ENCODE measurements at places on chromosomes 12 and 14. TPM values are rescaled to one million over a fixed set of nuclear protein-coding genes. Genes with fewer than 3 reads are reported as not detected.

DNA sequence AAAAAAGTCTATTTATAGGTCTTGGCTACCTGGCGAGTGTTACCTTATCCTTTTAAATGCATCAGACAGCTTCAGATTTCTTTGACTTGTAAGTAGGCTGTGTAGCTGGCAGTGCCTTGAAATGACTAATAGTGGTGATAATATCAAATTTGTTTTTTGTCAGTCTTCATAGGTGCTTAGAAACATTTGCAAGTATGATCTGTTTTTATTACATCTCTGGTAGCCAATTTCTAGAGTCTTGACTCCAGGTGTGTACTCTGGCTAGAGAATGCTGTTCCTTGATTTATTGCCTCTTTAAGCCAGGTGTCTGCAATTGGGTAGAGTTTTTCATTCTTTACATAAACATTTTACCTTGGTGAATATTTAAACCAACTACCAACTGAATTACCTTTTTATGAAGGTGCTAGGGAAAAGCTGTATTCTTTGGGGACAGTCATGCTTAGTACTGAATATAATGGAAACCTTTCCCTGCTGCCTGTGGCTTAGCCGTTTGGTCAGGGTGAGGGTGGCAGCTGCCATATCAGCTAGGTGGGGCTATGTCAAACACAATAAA, 32.6 kb downstream of the MLXIP start:
- DNase-seq = no peak

The ERH gene
- total RNA-seq = 372 TPM

DNA sequence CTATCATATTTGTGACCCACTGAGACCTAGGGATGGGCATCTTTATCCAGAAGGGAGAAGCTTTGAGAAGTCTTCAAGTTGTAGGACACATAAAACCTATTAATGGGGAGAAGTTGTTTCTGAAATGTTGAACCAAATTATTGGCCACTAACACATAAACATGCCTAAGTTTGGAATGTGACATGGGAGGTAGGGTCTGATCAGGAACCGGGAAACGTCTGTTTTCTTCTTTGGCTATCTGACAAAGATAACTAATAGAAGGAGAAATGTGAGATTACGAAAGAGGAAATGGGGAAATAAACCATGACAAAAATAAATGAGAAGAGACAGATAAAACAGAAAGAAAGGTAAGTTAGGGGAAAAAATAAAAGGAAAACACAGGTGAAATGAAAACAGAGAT, 425.2 kb downstream of the EGLN3 start:
- no peak for DNase-seq

DNA sequence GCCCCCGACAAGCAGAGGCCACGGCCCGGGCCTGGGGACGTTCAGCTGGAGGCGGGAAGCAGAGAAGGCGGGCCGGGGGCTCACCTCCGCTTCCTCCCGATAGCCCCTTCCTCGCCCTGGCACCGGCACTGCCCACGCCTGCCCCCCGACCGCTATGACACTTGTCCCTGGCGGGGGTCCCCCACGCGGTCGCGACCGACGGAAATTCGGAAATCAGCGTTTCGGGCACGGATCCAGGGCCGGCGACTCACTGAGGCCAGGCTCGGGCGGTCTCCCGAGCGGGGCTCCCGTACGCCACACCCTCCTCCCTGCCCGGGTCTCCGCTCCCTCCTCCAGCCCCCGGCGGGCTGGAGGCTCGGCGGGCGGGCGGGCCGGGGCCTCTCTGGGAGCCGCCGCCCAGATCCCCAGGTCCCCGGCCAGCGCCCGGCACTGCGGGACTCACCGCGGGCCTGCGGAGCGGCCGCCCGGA, 581 bp downstream of the PITPNM2 start:
- DNase-seq = peak; percentile 18

The CCDC184 gene
- 0.22 TPM for total RNA-seq

DNA sequence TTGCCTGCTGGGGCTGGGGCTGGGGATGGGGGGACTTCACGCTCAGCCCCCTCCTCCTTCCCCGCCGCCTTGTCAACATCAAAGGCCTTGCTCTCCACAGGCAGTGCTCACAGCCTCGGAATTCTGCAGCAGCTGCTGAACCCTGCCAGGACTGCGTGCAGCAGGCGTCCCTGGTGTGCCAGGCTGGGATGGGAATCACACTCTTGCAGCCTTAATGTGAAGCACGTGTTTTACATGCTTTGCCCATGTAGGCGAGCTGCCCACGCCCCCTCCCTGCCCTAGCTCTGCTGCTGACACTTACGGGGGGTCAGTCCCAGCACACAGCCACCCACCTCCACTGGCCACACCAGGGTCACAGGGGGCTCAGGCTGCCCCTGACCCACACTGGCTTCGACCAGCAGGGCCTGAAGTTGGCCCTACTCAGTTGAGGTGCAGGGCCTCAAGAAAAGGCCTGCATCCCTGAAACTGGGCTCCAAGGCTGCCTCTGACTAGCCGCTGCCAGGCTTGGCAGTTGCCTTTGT, 276.2 kb upstream of the RTL1 start:
- no peak for DNase-seq

DNA sequence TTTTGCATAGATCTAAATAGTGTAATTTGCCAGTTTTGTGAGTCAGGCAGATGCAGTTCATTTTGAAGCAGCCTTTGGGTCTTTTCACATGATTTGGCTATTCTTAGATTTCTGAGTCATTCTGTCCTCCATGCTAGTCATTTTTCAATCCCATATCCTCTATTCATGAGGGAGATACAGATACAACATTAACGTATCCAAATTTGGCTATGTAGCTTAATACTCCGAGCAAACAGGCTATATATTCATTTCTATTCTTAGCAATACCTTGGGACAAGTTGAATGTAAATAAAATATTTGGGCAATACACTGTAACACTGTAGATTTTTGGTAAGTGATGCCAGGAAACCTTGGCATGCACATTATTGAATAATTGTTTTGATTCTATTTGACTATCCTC, 270.7 kb upstream of the PDE3A start:
- no peak for DNase-seq

DNA sequence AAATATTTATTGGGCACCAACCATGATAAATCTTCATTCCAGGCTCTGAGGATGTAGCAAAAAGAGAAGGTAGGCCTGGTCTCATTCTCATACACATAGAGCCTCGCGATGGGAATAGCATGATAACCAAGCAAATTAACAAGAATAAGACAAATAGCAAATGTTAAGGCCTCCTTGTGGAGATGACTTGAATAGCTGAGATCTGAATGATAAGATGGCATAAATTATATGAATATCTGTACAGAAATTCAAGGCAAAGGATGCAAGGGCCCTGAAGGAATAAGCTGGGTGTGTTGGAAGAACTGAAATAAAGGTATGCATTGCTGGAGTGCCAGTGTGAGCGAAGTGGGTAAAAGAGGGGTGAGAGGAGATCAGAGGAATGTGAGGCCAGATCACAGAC, 114.8 kb downstream of the ALX1 start:
- DNase-seq = no peak

GRCh38 chr14:90421001-90421631, 24.3 kb downstream of the CALM1 start:
- no peak for DNase-seq

DNA sequence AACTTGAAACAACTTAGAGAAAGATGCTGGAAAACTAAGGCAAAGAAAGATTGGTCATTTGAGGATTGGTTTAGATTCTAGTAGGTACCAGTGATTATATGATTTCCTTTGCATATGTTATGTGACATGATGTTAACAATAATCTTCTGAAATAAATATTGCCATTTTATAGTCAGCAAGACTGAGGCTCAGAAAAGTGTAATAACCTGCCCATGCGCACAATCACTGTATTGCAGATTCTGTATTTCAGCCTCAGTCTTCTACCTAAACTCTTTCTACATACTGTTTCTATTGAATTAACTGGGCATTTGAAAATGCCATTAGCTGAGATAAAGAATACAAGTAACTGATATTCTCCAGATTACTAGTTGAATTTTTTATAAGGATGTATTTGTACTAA, 61.3 kb downstream of the FGD4 start:
- DNase-seq = no peak

The DIO2 gene
- not detected for total RNA-seq

GRCh38 chr12:53452159-53453077, 516 bp downstream of the PCBP2 start:
- DNase-seq = peak; percentile 72

The KCNMB4 gene
- total RNA-seq = 0.38 TPM

GRCh38 chr12:56082967-56083366, 3.0 kb downstream of the ERBB3 start:
- no peak for DNase-seq

The CLEC2B gene
- 8.9 TPM for total RNA-seq

- DNase-seq = no peak
These were observed 63.6 kb downstream of the STXBP6 start for GRCh38 chr14:24986206-24986893.

The SLC5A8 gene
- total RNA-seq = not detected

The DHRS2 gene
- 1.4 TPM for total RNA-seq

GRCh38 chr14:89251061-89251460, 166.0 kb downstream of the FOXN3 start:
- no peak for DNase-seq

The EVL gene
- 112 TPM for total RNA-seq

The ARHGEF40 gene
- total RNA-seq = 0.35 TPM

GRCh38 chr14:20827326-20827725, 24.7 kb upstream of the RNASE1 start:
- no peak for DNase-seq

DNA sequence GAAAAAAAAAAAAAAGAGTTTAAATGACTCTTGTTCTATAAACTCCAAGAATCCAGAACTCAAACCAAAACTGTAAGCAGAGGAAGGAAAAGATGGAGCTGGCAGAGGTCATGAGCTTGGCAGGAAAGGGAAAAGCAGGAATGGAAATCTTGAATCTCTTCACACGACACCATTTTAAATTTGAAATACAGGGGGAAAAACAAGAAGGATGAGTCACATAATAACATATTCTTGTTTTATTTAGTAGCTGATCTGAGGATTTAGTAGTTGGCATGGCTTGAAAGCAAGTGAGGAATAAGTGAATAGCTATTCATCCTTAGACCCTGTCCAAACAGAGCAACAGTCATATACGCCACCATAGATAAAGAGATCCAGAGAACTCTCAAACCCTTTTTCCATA, 35.0 kb downstream of the EPS8 start:
- no peak for DNase-seq

DNA sequence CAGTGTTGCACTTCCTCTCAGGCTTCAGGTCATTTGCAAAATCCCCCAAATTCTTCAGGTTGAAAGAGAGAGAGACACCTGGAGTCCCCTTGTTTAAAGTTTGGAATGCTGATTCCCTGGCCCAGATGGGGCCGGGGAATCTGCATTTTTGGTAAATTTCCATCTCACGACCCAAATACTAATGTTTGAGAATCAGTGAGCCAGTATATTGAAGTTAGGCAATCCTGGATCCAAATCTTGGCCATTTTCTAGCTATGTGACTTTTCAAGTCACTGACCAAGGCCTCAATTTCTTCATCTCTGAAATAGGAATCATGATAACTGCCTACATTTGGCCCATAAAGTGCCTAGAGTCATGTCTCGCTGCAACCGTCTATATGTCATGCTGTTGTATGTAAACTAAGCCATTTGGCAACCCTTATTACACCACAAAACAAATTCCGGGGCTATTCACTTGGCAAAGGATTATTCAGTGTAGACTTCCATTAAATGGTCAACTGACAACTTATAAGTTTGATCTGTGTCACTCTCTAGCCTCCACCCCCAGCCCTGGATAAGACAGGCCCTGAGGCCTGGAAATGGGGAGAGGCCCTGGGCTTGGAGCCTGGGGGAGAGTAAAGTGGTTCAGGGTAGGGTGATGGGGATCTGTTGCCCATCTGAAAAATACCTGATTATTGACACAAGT, 3.7 kb upstream of the ZFP36L1 start:
- DNase-seq = no peak

- DNase-seq = no peak
These were observed 159.6 kb downstream of the KCNA5 start for GRCh38 chr12:5203274-5203673.

- peak; percentile 58 for DNase-seq
These were observed 6.7 kb upstream of the MRPS35 start for GRCh38 chr12:27703720-27704452.

The IL31 gene
- 3.1 TPM for total RNA-seq

GRCh38 chr12:19712041-19712440, 272.7 kb downstream of the AEBP2 start:
- DNase-seq = no peak

DNA sequence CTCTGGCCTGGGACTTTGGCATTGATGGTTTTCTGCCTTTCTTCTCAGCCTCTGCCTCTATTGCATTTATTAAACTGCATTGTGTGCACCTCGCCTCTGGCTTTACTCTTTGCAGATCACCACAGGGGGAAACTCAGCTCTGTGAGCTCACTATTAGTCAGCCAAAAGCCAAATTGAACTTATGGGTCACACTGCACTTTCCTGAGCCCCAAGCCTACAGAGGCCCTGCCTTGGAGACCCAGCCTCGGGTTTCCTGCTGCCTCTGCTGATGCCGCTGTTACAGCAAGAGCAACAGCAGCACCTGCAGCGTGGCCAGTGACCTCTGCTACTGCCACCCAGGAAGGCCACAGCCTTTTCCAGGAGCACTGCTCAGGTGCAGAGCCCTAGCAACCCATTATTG, 122.5 kb downstream of the DAD1 start:
- DNase-seq = no peak

- no peak for DNase-seq
These were observed 8.7 kb upstream of the NCOR2 start for GRCh38 chr12:124576061-124576650.

DNA sequence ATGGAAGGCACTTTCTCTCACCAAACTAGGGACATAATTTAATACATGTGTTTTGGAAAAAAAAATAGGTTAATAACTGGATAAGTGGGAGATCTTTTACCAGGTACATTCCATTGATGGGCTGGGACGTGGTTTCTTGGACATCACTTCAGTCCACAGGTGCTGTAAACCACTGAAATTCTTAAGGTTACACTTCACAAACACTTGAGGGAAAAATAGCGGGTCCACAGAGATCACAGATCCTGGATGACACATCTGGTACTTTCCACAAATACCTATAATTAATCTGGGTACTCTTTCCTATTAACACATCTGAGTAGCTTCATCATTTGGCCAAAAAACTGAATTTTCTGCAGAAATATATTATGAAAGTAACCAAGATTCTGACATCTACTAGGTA, 85.0 kb downstream of the POLR3B start:
- DNase-seq = no peak

GRCh38 chr14:95130549-95130948, 26.8 kb downstream of the DICER1 start:
- DNase-seq = no peak

GRCh38 chr14:99359906-99360305, 87.9 kb upstream of the BCL11B start:
- DNase-seq = no peak
